ENCODE measurements at places on chromosomes 16 and 17. TPM values are rescaled to one million over a fixed set of nuclear protein-coding genes. Genes with fewer than 3 reads are reported as not detected.

- no peak overlapping the region for H3K4me3 ChIP-seq
- DNase-seq = no peak
- no peak overlapping the region for H3K27ac ChIP-seq
- H3K4me1 ChIP-seq = peaks cover 9% of the 10 kb centered on the region
- peaks cover 5% of the 10 kb centered on the region for H3K27me3 ChIP-seq
Measured at GRCh38 chr17:63960006-63960405, 12.7 kb downstream of the SCN4A start.

- no peak overlapping the region for H3K4me3 ChIP-seq
- DNase-seq = no peak
- H3K36me3 ChIP-seq = no peaks in the 10 kb centered on the region
- H3K4me1 ChIP-seq = peaks cover 25% of the 10 kb centered on the region
- H3K27me3 ChIP-seq = no peaks in the 10 kb centered on the region
Measured at GRCh38 chr17:1123921-1124715, 55.7 kb downstream of the ABR start.

DNA sequence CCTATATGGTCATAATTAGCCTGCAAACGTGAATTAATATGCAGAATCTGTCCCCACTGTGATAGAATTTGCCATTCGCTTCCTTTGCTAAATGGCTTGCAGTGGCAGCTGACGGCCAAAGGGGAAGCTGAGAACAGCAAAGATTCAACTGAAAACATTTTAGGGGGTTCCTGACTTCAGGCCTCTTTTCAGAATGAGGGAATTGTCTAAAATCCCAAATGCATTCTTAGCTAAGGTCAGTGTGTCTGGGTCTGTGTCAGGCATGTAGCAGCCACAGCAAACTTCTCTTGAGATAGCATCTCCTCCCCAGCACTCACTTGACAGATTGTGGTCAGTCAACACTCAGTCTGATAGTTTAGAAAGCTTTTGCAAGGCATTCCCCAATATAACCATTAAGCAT lies 701.1 kb downstream of the WWOX start:
- H3K4me3 ChIP-seq = no peak overlapping the region
- H3K27me3 ChIP-seq = no peaks in the 10 kb centered on the region
- DNase-seq = no peak
- H3K4me1 ChIP-seq = peaks cover 39% of the 10 kb centered on the region
- H3K36me3 ChIP-seq = peaks cover 8% of the 10 kb centered on the region
- H3K27ac ChIP-seq = peak overlapping the region; percentile 50

- H3K27ac ChIP-seq = no peak overlapping the region
- no peaks in the 10 kb centered on the region for H3K27me3 ChIP-seq
- H3K36me3 ChIP-seq = peaks cover 41% of the 10 kb centered on the region
- H3K4me1 ChIP-seq = peaks cover 34% of the 10 kb centered on the region
- DNase-seq = no peak
- no peak overlapping the region for H3K4me3 ChIP-seq
Measured at GRCh38 chr17:28327709-28328108, 7.6 kb downstream of the IFT20 start.

GRCh38 chr17:57357830-57358430 lies 101.6 kb downstream of the MSI2 start:
- peaks cover 46% of the 10 kb centered on the region for H3K4me1 ChIP-seq
- no peak overlapping the region for H3K4me3 ChIP-seq
- DNase-seq = no peak
- no peak overlapping the region for H3K27ac ChIP-seq

- H3K4me1 ChIP-seq = peaks cover 24% of the 10 kb centered on the region
- peaks cover 36% of the 10 kb centered on the region for H3K36me3 ChIP-seq
- H3K27me3 ChIP-seq = no peaks in the 10 kb centered on the region
- no peak for DNase-seq
- H3K27ac ChIP-seq = no peak overlapping the region
Measured at GRCh38 chr16:89395150-89396142, 94.9 kb downstream of the ANKRD11 start.

DNA sequence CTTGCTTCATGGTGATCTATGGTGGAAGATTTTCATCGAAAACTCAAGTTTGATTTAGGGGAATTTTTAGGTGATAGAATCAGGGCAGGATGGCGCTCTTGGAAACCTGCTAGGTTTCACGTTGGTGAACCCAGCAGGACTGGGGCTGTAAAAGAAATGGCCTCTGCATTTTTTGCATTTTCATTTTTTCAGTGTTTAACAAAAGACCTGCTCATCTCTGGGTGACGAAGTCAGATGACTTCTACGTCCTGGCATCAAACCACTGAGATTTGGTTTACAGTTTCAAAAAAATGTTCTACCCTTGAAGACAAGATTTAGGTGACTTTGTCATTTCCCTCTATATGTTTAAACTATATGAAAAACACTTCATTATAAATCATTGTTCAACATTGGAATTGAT lies 1.9 kb downstream of the PGS1 start:
- H3K27me3 ChIP-seq = no peaks in the 10 kb centered on the region
- H3K27ac ChIP-seq = peak overlapping the region; percentile 91
- H3K4me1 ChIP-seq = peaks cover 63% of the 10 kb centered on the region
- DNase-seq = no peak

DNA sequence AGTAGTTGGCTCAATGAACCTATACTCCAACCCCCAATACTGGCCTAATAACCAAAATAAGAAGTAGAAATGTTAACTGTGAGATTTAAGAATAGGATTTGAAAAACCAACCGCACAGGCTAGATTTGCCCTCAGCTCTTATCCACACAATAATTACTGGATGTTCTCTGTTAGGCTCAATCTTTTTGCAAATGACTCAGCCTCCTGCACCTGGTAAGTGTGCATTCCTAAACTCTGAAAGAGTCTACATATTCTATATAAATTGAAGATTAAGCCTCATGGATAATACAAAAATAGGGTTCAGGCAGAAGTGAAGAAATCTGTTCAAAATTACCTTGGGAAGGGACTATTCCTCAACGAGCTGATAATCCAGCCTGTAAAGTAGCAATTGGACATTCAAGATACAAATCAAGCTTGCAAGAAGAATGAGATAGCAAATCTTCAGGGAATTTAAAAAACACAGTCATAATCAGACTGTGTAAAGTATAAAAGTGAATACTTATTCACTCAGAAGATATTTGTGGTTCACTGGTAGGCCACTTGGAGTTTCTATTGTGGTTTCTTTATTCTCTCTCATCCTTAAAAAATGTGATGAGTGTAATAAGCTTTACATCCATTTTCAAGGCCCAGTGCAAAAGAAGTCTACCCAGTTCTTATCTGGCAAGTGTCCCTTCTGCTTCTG lies 931.9 kb upstream of the SOX9 start:
- no peak overlapping the region for H3K27ac ChIP-seq
- H3K4me3 ChIP-seq = no peak overlapping the region
- H3K4me1 ChIP-seq = no peaks in the 10 kb centered on the region
- H3K36me3 ChIP-seq = no peaks in the 10 kb centered on the region
- no peaks in the 10 kb centered on the region for H3K27me3 ChIP-seq

DNA sequence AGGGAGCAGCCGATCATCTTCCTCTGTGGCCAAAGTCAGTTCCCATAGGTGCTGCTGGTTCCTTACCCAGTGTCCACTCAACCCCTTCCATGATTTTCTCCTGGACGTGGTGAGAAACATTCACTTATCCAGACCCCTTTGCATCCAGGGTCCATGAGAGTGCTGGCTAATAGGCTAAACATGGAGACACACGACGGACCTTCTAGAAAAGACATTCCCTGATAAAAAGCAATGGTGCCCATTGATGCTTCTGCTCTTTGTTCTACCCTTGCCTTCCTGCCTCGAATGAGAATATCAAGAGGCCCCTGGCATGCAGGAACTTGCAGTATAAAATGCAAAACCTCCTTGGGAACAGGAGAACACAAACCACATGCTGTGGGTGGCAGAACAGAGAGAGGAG lies 2.3 kb downstream of the TEKT5 start:
- H3K36me3 ChIP-seq = no peaks in the 10 kb centered on the region
- H3K4me1 ChIP-seq = no peaks in the 10 kb centered on the region
- no peak overlapping the region for H3K4me3 ChIP-seq
- peaks cover 1% of the 10 kb centered on the region for H3K27me3 ChIP-seq
- no peak overlapping the region for H3K27ac ChIP-seq

DNA sequence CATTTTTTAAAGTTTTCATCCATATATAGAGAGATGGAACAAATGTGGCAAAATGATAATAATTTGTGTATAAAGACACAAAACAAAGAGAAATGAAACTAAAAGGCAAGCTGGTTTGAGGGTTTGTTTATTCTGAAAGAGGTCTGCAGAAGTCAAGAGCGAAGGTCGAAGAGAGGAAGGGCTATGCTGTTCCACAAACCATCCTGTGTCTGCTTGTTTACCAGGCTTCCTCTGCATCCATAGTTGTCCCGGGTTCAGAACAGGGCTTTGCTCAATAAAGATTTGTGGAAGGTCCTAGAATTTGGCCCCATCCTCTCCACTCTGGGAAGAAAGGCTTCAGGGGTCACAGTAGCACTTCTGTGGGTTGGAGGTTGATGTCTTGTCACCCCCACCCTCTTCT lies 2.4 kb upstream of the MARVELD3 start:
- no peak overlapping the region for H3K27ac ChIP-seq
- peaks cover 21% of the 10 kb centered on the region for H3K27me3 ChIP-seq
- no peaks in the 10 kb centered on the region for H3K36me3 ChIP-seq

- H3K27me3 ChIP-seq = peaks cover 4% of the 10 kb centered on the region
- no peaks in the 10 kb centered on the region for H3K4me1 ChIP-seq
- no peaks in the 10 kb centered on the region for H3K36me3 ChIP-seq
Measured at GRCh38 chr16:27903046-27903655, 160.4 kb downstream of the GSG1L start.

- DNase-seq = no peak
- no peak overlapping the region for H3K27ac ChIP-seq
- H3K4me3 ChIP-seq = no peak overlapping the region
- H3K4me1 ChIP-seq = no peaks in the 10 kb centered on the region
- H3K36me3 ChIP-seq = no peaks in the 10 kb centered on the region
Measured at GRCh38 chr16:82440336-82440735, 186.4 kb upstream of the CDH13 start.

DNA sequence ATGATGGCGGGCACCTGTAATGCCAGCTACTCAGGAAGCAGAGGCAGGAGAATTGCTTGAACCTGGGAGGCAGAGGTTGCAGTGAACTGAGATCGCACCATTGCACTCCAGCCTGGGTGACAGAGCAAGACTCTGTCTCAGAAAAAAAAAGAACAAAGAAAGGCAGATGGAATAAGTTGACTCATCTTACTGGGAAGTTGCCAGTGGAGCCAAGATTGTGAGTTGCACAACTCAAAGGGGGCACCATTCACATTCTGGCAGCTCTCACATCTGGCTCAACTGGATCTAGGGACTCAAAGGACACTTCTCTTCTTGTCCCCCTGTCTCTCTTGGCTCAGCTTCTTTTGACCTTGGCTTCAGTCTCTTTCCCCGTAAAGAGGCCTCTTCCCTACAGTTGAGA lies 53.7 kb upstream of the ETV4 start:
- H3K27ac ChIP-seq = no peak overlapping the region
- H3K4me1 ChIP-seq = no peaks in the 10 kb centered on the region
- no peak overlapping the region for H3K4me3 ChIP-seq
- DNase-seq = no peak
- peaks cover 11% of the 10 kb centered on the region for H3K27me3 ChIP-seq
- no peaks in the 10 kb centered on the region for H3K36me3 ChIP-seq

DNA sequence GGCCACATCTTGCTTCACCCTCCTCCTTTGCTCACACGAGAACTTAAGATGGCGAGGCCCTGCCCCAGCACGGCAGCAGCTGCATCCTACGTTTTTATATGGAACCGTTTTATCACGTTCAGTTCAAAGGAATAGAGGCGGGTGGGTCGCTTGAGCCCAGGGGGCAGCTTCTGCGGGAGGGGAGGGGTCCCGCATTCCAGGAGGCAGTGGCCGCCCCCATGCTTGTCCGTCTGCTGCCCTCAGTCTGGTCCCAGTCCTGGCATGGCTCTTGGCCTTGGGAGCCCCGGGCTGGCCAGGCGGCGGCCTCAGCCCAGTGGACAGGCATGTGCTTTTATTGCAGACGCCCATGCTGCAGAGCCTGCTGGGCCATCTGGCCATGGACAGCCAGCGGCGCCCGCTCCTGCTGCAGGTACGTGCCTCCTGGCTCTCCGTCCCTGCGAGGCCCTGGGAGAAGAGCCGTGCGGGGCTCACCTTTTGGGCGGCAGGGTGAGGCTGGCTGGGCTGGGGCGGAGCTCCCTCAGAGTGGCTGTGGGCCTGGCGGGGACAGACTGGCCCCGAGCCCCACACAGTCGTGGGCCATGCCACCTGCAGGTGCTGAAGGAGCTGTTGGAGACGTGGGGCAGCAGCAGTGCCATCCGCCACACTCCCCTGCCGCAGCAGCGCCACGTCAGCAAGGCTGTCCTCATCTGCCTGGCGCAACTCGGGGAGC lies 6.8 kb downstream of the TELO2 start:
- DNase-seq = no peak
- H3K36me3 ChIP-seq = peaks cover 22% of the 10 kb centered on the region
- H3K4me3 ChIP-seq = no peak overlapping the region
- peaks cover 3% of the 10 kb centered on the region for H3K4me1 ChIP-seq
- H3K27ac ChIP-seq = no peak overlapping the region

- no peaks in the 10 kb centered on the region for H3K27me3 ChIP-seq
- peak overlapping the region; percentile 31 for H3K27ac ChIP-seq
- H3K4me3 ChIP-seq = peak overlapping the region; percentile 77
- peaks cover 24% of the 10 kb centered on the region for H3K36me3 ChIP-seq
- no peak for DNase-seq
Measured at GRCh38 chr16:739560-740458, 988 bp downstream of the CIAO3 start.

GRCh38 chr16:86095131-86095752 lies 196.3 kb downstream of the IRF8 start:
- H3K4me1 ChIP-seq = no peaks in the 10 kb centered on the region
- H3K36me3 ChIP-seq = no peaks in the 10 kb centered on the region
- H3K27me3 ChIP-seq = no peaks in the 10 kb centered on the region
- DNase-seq = no peak
- H3K27ac ChIP-seq = no peak overlapping the region

DNA sequence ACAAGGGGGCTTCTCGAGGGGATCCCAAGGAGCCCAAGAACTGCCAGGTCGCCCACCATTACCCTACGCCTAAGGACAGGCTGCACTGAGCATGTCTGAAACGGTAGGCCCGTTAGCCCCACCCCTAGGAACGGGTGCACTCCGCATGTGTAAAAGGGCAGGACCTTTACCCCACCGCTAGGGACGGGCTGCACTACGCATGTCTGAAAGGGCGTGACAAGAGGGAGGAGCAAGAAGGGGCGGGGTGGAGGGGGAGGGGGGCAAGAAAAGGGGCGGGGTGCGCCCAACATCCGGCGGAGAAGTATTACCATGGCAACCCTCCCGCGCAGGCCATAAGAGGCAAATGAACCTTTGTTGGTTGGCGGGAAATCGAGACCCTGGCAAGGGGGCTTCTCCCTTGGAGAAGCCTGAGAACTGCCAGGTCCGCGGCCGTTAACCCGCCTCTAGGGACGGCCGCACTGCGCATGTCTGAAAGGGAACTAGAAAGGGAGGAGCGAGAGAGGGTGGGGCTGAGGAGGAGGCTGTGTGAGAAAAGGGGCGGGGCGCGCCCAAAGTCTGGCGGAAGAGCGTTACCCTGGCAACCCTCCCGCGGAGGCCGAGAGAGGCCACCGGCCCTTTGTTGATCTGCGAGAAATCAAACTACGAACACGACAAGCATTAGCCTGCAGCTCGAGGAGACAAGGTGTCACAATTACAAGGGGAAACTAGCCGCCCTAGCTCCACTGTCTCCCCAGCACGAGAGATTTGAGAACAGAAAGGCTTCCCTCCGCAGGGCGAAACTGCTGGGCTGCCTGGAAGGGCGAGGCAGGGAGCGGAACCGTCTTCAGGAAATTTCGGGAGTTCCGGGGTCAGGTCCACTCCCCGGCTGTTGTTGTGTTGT lies 2046.8 kb downstream of the TP53TG3F start:
- no peak for DNase-seq
- H3K4me1 ChIP-seq = no peaks in the 10 kb centered on the region
- no peaks in the 10 kb centered on the region for H3K36me3 ChIP-seq
- H3K27ac ChIP-seq = no peak overlapping the region

AANAT gene
- not detected for total RNA-seq

SYNGR3 gene
- total RNA-seq = 12.6 TPM

HASPIN gene
- 23.8 TPM for total RNA-seq

TNP2 gene
- total RNA-seq = not detected

IRX5 gene
- total RNA-seq = 0.38 TPM

MYH1 gene
- total RNA-seq = not detected

MYH10 gene
- total RNA-seq = 10.2 TPM

Measured in activated CD4-positive, alpha-beta memory T cell treated with anti-CD3 and anti-CD28 coated beads, Interleukin-2, amount 10 ng/mL, durations not matched to agents 7 days and 5 days (primary cell).